Vagina (tissue), 2 donors: ENCODE measurements at places on chromosomes 3 and 15. TPM values are rescaled to one million over a fixed set of nuclear protein-coding genes. Genes with fewer than 3 reads are reported as not detected.

DNA sequence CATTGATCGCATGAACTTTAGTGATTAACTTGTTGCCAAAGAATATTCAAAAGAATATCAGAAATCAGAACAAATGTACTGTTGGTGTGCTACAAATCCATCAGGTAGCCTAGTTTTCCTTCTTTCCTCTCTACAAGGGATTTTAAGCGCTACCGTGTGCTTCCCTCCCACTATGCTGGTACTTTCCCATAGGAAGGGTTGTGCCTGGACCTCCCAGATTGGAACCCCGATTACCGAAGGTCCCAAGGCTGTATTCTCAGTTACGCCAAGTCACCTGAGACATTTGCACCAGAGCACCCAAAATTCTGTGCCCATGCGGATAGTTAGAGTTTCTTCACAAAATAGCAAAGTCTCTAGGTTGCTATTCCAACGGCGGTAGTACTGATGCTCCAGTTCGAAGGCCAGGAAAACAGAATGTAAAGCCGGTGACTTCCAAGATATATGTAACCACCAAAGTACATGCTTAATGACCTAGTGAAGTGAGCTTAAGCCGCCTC, 23.4 kb upstream of the GATM start:
- H3K4me1 ChIP-seq: peaks cover 36% of the 10 kb centered on the region
- DNase-seq: no peak
- peak overlapping the region; percentile 86 for H3K27ac ChIP-seq
- no peaks in the 10 kb centered on the region for H3K27me3 ChIP-seq
- H3K4me3 ChIP-seq: peak overlapping the region; percentile 97

DNA sequence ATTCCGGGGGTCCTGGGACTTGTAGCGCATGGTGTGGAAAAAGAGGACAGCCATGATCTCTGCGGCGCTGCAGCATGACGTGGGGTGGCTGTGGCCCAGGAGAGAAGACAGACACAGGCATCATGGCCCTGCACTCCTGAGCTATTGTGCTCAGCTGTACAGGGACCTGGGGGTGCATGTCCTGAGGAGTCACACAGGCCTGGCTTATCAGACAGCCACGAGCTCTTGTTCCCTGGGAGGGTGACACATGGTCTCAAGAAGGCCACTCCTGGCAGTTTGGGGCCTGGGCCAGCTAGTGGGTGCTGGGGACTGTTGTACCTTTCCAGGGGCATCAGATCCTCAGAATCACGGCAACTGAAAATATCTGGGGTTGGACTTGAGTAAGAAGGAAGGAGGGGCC, 13.7 kb downstream of the TKT start:
- no peaks in the 10 kb centered on the region for H3K36me3 ChIP-seq
- peaks cover 48% of the 10 kb centered on the region for H3K4me1 ChIP-seq
- DNase-seq: no peak
- H3K4me3 ChIP-seq: no peak overlapping the region

DNA sequence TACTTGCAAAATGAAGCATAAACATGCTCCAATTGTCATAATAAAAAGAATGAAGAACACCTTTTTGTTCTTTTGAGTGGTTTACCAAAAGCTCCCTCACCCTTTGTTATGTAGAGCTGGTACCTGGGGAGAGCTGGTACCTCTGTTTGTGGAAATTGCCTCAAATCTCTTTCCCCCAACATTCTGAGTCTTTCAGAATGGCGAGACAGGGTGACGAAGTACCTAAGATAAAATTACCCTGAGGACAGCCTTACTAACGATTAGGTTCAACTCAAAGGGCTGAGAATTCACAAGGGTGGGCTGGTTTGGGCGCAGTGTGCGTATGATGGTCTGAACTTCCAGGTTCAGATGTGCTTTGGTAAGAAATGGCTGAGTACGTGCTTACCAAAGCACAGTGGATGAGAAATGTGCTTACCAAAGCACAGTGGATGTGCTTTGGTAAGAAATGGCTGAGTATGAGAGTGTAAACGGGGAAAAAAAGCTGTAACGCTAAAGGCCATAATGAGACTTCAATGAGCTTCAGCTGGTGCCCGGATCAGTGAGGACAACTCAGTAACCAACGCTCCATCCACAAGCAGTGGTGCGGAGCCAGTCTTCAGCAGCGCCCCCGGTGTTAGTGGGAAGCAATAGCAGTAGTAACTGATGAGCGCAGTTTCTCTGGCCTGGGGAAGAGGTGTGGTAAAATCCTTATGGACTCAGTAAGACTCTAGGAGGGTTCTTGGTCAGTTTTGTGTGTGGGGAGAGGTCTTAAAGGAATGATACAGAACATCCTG, 72.3 kb upstream of the LRIG1 start:
- no peak overlapping the region for H3K4me3 ChIP-seq
- no peak for DNase-seq
- no peaks in the 10 kb centered on the region for H3K4me1 ChIP-seq
- H3K27ac ChIP-seq: no peak overlapping the region

DNA sequence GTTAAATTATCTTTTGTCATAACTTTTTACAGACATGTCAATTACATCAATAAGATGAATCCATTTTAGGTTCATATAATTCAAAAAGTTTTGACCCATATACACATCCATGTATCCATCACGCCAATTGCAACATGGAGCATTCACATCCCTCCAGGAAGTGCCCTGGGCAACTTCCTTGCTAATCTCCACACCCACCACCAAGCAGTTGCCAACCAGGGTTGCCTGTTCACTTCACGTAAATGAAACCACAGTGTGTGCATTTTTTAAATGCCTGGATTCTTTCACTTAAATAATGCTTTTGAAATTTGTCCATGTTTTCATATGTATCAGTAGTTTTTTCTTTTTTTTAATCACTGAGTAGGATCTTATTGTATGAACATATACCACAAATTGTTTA, 40.7 kb upstream of the LYZL4 start:
- no peak for DNase-seq
- H3K4me1 ChIP-seq: no peaks in the 10 kb centered on the region
- no peak overlapping the region for H3K4me3 ChIP-seq
- H3K27ac ChIP-seq: no peak overlapping the region
- no peaks in the 10 kb centered on the region for H3K36me3 ChIP-seq

The LSG1 gene
- 40.3 TPM for total RNA-seq

The SQOR gene
- total RNA-seq: 52.8 TPM

The PSTPIP1 gene
- 13.3 TPM for total RNA-seq

The CDC25A gene
- 8.8 TPM for total RNA-seq

The LINGO1 gene
- total RNA-seq: 4.7 TPM
